ENCODE measurements at places on chromosomes 6 and 20. TPM values are rescaled to one million over a fixed set of nuclear protein-coding genes. Genes with fewer than 3 reads are reported as not detected.

GRCh38 chr6:42068173-42068572, 17.8 kb downstream of the TAF8 start:
- DNase-seq, result no peak

GRCh38 chr6:136129365-136129764, 120.7 kb downstream of the MTFR2 start:
- DNase-seq, result no peak

PPIL6 gene
- total RNA-seq, result 0.46 TPM

GRCh38 chr6:120965814-120966213, 368.5 kb downstream of the TBC1D32 start:
- no peak for DNase-seq

Data from activated T-cell treated with anti-CD3 and anti-CD28 coated beads, Interleukin-2, amount 50 U/mL, for 4 hours (primary cell).